NCI-H1436 treated with DMSO at 0.1 percent for 48 hours (cell line): ENCODE measurements at places on chromosomes 13 and 19.
A peak's percentile ranks its signal among the peaks of the same experiment; 100 is the strongest.

- DNase-seq = no peak
Measured at GRCh38 chr13:108214441-108215271, 680 bp downstream of the LIG4 start.

DNA sequence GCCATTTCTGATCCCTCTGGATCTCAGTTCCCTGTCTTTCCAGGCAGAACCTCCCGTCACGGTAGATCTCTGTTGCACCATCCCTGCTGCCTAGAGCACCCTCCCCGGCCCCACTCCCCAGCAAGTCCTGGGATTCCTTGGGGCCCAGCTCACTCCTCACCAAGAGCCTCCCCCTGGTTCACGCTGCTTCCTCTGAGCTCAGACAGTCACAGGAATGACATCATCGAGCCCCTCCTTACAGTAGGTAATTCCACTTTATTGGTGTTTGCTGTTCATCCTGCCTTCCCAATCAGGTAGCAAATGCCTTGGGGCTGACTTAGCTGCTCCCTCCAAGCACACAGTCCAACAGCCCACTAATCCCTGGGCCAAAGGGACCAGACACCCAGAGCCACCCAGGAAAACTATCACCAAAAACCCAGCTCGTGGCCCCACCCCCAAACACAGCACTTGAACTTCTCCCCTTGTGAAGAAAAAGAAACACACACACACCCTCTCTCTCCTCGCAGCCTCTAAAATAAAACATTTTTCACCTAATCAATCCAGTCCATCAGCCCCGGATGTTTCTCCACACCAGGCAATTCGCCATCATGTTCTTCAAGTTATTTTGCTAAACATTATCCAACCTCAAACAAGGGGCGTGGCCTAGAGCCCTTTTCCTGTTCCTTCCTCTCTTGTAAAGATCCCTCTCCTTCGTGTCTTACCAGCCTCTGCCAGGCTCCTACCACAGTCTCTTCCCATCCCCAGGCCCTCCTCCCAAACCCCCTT, 2.5 kb downstream of the NAPA start:
- no peak for DNase-seq

DNA sequence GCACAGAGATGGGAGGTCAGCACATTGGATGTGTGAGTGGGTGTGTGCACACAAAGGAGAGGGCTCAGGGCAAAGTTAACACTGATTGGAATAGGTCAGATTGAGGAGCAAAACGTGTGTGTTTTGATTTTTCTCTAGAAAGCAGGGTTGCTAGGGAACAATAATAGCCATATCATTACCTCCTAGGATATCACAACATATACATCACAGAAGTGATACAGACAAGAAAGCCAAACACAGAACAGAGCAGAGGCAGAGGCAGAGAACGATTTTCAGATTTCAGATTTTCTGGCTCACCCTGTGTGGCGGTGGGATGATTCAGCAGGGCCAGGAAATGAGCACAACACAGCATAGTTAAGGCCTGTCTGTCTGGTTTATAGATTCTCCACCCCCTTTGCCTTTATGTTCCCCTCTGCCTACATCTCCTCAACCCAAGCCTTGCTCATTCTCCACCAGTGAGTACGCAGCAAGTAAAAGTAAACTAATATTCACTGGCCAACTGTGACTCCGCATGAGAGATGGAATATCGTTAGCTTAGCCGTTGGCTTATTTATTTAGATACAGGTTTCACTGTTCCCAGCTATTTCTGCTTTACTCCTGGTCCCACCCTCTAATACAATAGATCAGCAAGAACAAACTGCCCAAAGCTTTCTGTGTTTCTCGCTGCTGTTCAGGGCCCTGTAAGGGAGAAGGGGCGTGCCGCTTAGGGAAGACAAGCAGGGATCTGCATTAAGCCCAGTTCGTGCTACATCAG, 182.7 kb upstream of the TSC22D1 start:
- DNase-seq = no peak

- no peak for DNase-seq
Measured at GRCh38 chr19:42074513-42075363, 1.2 kb upstream of the ZNF574 start.

DNA sequence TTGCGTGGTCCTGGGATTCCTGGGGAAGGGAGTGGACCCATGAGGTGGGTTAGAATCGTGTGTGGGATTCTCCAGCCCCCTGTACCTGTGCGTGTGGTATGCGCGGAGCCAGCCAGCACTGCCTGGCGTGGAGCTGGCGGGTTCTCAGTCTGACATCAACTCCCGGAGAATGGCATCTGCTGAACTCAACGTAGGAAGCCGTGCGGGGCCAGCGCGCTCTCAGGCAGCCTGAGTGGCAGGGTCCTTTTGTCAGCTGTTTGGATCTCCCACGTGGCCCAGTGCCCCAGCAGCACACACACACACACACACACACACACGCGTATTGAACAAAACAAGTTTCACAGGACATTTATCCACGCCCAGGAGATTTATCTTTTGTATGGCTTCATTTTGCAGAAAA, 28.1 kb downstream of the ATP4B start:
- DNase-seq = no peak

GRCh38 chr13:54162069-54162468, 1133.5 kb downstream of the OLFM4 start:
- DNase-seq = no peak

DNA sequence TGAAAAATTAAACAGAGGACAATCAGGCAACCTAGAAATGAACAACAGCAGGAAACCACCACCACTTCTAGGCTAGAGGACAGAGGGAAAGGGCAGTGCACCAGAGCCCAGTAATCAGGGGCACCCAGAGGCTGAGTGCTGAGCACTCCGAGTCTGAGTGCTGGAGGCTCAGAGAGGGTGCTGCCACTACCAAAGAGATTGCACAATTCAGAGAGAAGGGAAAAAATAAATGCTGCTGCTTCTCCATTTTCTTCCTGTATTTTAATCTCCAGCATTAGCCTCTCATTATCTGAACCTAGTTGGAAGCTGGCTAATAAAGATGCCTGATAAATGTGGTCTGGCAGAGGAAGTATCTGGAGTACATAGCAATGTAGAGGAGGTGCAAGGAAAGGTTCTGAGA, 11.8 kb upstream of the ZNF175 start:
- DNase-seq = no peak

- DNase-seq = no peak
Measured at GRCh38 chr19:47331931-47332547, at the start of gene C5AR2. C5AR2 (plus strand) TSS chr19:47332175; CDS start chr19:47340800, 8,625 bp downstream.

DNA sequence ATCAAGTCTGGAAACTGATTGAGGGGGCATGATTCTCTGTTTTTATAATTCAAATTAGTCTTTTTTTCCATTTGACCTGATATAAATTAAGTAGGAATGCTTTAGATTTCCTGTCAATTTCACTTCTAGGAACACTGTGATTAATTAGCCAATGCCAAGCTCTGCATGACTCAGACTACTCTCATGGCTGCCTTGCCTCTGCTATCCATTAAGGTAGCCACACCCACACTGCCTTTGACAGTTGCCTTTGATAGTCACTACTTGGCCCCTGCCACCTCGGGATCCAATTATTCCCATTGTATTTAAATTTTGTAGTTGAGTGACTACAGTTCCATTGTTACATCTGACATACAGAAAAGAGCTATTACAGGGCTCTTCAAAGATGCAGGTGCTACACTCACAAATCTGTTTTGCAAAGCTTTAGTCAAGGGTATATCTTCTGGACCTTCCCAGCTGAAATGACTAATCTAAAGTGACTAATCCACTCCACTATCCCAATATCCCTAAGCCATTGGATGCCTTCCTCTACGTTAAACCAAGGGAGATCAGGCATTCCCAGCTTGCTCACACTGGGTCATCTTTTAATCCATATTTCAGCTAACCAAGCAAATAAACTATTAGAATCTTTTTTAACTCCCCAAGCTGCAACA, 1193.1 kb upstream of the MIR17HG start:
- no peak for DNase-seq

- DNase-seq = no peak
Measured at GRCh38 chr13:32009362-32009761, 22.2 kb upstream of the FRY start.

DNA sequence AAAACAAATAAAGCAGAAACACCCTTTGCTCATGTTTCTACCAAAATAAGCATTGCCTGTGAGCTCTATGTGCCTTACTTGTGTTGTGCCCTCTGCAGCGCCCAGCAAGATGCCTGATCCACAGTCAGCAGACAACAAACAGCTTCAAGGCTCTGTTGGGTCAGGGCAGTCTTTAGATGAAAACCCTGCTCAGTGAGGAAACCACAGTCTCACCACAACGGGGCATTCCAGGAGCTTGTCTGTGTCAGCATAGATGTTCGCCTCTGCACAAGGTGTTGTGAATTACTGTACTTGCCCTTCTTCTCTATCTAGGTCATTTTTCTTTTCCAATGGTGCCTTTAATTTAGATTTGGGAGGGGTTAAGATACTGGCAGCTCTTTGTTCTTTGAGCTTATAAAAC, 251.9 kb downstream of the COL4A1 start:
- no peak for DNase-seq

DNA sequence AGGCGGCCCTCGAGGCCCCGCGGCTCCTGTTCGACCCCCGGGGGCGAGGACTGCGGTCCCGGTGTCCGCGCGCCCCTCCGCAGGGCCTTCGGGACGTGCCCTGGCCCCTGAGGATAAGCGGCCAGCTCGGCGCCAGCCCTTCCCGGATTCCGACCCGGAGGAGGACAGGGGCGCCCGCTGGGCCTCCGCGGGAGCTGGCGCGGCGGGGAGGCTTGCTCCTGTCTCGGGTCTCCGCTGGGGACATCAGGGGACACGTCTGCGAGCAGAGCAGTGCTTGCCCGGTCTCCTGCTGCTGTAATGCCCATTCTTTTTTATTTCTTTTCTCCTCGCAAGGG, 829 bp downstream of the B3GLCT start:
- no peak for DNase-seq

GRCh38 chr19:32018014-32018413, 327.4 kb upstream of the ZNF507 start:
- DNase-seq = no peak

GRCh38 chr13:106373304-106373988, 162.0 kb downstream of the EFNB2 start:
- DNase-seq = peak; percentile 65

DNA sequence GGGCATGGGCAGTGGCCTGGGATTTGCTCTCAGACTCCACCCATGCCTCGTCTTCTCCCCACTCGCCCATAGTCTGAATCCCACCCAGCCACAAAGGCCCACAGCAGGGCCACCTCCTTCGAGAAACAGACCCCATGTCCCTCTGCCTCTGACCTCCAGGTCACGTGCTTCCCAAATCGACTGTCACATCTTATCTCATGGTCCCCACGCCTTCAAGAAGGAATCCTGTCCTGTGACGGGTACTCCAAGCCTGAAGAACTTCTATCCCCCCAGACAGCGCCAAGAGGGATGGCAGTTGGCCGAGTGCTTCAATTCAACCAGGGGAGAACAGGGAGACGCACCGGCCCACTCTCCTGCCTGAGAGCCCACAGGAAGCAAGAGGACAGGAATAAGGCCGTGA, 16.5 kb downstream of the MLLT1 start:
- no peak for DNase-seq

- DNase-seq = no peak
Measured at GRCh38 chr13:97030705-97031452, 36.6 kb upstream of the OXGR1 start.
